ENCODE measurements at places on chromosomes 5 and 9.
A peak's percentile ranks its signal among the peaks of the same experiment; 100 is the strongest.

GRCh38 chr9:90827181-90827871 is 25.7 kb downstream of the SYK start:
- DNase-seq = no peak

GRCh38 chr5:147483961-147484707 is 25.7 kb downstream of the DPYSL3 start:
- DNase-seq = peak; percentile 99

- DNase-seq = peak; percentile 29
These were observed 233.2 kb downstream of the FBXL17 start for GRCh38 chr5:108148715-108149139.

DNA sequence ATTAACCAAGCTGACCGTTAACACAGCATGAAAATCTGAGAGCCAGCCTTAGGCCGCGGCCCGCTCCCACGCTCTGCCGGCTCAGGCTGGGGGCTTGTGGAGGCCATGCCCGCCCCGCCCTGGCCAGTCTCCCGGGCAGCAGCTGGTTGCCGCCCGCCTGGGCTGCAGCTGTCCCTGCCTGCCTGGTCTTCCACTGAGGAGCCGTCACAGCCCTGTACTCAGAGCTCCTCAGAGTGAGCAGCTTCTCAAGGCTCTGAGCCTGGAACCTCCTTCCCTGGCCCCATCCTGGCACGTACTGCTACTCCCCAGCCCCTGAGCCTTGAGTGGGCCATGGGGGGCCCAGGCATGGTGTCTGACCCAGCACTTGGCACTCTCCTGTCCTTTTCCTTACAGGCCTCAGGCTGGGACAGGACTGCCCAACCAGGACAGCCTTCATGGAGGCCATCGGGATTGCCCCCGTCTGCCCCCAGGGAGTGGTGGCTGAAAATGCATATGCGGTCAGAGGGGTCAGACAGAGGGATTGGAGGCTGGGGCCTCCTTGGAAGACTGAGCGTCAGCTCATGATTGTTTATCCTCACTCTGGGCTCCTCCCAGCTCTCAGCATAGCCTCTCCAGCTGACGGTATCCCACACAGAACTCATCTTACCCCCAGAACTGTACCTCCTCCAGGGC is 11.9 kb downstream of the FGFR4 start:
- DNase-seq = no peak

- DNase-seq = no peak
These were observed 351.4 kb upstream of the FTMT start for GRCh38 chr5:121500310-121500709.
